ENCODE measurements at places on chromosomes 12 and 14.

DNA sequence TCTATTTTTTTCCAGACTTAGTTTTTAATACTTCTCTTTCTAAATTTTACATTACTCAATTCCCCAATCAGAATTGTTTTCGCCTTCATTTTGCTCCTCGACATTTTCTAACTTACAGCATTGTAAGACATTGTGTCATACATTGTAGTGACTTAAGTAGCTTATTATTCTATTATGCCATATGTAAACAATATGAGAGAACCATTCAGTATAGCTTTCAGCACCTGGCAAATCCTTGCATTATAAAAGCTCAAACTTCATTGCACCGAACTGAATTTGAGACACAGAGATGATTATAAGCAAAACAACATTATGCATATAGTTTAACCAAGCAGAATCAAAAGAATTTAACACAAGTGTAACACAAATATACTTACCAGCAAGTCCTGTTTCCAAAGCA is 46.8 kb downstream of the EXOC5 start:
- DNase-seq: no peak

DNA sequence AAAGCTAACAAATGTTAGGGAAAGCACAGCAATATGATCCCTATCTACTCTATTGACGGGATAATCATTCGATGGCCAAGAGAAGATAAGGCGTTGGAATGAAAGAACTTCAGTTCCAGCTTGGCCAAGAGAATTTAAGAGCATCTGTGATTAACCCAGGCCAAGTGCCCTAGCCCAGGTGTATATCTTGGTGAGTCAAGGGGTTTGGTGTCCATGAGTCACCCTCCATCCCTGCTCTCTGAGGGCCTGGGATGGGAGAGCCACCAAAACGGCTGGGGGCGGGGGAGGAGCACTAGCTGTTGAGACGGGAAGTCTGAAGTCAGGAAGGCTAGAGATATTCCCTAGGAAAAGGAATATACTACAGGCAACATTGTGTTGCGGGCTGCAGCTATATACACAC is 13.0 kb downstream of the TBPL2 start:
- DNase-seq: peak; percentile 25

- DNase-seq: no peak
These were observed 14.3 kb upstream of the FBXW8 start for GRCh38 chr12:116896411-116896924.

DNA sequence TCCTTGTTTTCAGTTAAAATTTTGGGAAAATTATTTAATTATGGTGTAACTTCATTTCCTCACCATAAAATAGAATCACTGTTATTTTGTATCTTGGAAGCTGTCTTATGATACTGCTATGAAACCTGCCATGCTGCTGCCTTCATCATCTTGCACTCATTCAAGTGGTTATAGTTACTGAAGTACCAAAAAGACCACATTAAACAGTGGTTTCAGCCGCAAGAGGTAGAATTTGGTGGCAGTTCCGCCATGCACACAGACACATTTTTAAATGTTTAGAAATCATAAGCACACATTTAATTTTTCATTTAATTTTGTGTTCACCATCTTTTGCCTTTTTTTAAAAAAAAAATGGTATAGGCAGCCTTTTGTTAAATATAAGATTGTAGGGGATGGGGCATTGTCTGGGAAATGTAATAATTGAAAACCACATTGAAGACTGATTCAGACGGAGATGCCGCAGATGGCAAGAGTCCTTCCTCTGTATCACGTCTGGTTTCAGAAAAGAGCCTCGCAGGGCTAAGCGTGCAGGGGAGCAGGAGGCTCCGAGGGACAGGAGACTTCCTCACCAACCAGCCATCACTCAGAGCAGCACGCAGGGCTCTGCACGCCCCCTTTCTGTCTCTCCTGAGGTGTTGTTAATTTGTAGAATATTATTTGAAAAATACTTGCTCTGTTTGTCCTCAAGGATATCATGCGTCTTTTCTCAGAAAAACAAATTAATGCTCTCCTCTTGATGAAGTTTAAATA is 115.2 kb upstream of the PELI2 start:
- no peak for DNase-seq

- DNase-seq: no peak
These were observed 287 bp upstream of the SLC2A13 start for GRCh38 chr12:40106202-40106533.

DNA sequence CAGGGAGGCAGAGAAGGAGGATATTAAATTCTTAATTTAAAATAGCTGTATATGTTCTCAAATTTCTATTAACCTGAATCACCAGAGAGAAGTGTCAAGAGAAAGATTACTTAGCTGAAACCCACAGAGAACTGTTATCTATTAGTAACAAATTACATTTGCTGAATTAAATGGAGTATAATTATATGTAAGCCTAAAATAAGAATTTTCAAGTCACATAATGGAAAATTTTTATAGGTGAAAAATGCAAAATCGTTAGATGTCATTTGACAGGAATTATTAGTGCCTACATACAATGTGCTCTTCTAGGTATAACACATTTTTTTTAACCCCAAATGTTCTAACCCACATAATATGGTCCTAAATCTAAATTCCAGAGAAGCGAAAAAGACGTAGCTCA is 4.1 kb upstream of the ATP2B1 start:
- no peak for DNase-seq

DNA sequence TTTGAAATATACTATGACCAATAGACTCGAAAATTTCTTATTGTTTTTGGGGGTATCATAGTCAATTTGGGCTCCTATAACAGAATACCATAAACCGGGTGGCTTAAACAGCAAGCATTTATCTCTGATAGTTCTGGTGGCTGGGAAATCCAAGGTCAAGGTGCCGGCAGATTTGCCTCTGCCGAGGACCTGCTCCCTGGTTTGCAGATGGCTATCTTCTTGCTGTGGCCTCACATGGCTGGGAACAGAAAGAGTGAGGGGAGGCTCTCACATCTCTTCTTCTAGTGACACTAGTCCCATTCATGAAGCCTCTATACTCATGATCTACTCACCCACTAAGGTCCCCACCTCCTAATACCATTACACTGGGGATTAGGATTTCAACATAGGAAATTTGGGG is 70.7 kb downstream of the BORCS5 start:
- no peak for DNase-seq

- no peak for DNase-seq
These were observed 126.0 kb downstream of the NTF3 start for GRCh38 chr12:5557906-5558305.

DNA sequence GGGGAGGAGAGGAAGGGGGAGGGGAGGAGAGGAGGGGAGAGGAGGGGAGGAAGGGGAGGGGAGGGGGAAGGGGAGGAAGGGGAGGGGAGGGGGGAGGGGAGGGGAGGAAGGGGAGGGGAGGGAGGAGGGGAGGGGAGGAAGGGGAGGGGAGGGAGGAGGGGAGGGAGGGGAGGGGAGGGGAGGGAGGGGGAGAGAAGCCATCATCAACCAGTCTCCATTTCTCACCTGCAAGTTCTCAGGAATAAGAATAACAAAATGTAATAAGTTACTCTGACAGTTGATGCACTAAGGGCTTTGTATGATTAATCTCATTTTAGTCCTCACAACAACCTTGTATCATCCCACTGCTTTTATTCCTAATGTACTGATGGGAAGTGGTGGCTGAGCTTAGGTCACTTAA is 59.1 kb upstream of the TMEM263 start:
- DNase-seq: no peak

DNA sequence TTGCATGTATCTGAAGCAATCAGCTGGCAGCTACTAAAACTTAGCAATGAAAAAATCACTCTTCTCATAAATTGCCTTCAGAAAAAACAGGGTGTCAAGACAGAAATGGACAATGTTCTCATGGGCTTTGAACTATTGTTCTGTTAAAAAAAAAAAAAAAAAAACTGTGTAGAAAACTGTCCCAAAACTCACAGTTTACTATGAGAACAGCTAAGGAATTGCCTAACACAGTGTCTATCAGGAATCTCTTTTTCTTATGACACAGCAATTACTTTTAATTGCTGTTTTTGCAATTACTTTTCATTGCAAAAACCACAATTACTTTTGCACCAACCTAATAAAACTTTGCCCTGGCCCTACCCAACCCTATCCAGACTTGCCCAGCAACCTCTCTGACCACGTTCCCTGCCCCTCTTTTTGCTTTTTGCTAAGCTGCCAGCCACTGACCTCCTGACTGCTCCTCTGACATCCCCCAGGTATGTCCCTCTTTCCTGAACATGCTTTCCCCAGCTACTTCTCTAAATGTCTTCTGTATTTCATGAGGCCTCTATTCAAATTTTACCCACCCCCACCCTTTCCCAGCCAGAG is 68.0 kb upstream of the SLCO1C1 start:
- no peak for DNase-seq

DNA sequence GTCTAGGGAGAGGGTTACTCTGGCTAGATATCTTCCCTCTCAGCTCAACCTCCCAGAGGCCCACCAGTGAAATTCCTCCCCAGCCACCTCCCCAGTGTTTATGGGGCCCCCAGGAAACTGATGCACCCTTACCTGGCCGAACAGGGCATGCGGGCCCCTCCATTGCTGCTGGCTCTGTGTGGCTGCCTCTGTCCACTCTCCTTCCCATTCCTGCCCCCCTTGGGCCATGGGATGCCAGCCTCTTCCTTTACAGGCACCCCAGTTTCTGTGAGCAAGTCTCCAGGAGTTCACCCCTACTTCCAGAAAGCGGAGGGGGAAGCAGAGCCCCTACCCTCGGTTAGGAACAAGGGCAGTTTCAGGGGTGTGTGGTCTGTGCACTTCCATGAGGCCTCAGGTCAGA is 19.4 kb upstream of the ZDHHC22 start:
- no peak for DNase-seq

- no peak for DNase-seq
These were observed 50.3 kb downstream of the LMO3 start for GRCh38 chr12:16555630-16556029.
